Body of pancreas (tissue), 4 donors: ENCODE measurements at places on chromosomes 7 and 10.
A peak's percentile ranks its signal among the peaks of the same experiment; 100 is the strongest.

- no peak overlapping the region for H3K4me3 ChIP-seq
- H3K27me3 ChIP-seq, result no peaks in the 10 kb centered on the region
- H3K36me3 ChIP-seq, result no peaks in the 10 kb centered on the region
- H3K27ac ChIP-seq, result no peak overlapping the region
Observed at GRCh38 chr7:2638224-2638991, 6.6 kb downstream of the TTYH3 start.

DNA sequence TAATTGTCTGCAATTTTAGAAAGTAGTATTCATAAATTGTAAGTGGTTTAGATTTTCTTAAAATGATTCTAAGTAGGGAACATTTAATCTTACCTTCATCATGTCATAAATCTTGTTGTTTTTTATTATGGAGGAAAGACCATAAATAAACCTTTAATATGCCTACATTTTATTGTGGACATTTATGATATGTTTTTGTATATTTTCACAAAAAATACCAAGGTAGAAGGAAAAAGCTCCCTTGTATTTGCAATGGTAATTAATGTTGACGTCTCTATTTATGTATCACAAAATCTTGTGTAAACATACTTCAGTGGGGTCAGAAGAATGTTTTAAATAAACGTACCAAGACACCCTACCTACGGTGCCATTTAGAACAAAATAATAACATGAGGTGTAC, 155.7 kb upstream of the FAM171A1 start:
- no peak overlapping the region for H3K27ac ChIP-seq
- no peak for DNase-seq
- H3K4me1 ChIP-seq, result no peaks in the 10 kb centered on the region
- H3K36me3 ChIP-seq, result no peaks in the 10 kb centered on the region
- no peaks in the 10 kb centered on the region for H3K27me3 ChIP-seq
- no peak overlapping the region for H3K4me3 ChIP-seq

DNA sequence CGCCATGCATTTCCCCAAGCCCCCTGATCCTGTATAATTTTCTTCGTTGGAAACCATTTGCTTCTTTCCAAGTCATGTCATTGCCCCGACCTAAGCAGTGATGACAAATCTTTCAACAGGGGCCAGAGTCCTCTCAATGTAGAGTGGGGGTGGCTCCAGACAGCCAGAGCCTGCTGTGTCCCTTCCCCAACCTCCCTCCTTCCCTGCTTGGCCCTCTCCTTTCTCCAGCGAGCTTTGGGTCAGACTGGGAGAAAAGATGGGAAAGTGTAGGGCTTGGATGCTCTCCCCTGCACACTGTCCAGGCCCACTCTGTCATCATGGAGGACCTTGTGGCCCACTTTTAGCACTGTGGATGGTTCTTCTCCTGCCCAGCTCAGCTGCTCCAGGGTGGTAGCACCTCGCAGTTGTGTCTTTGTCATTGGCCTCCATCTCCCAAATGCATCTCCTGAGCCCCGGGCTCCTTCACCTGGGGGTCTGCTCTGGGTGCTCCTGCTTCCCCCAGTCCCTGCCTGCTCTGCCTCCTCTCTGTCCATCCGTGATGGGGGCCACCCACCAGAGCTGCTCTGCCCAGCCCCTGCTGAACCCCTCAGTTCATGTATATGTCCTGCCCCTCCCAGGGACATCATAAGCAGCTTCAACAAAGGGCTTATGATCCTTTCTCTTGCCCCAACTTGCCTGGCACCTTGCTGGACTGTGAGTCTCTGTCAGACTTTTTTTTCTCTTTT, 37.5 kb downstream of the BTBD16 start:
- no peaks in the 10 kb centered on the region for H3K27me3 ChIP-seq
- H3K36me3 ChIP-seq, result no peaks in the 10 kb centered on the region
- no peak overlapping the region for H3K4me3 ChIP-seq
- H3K4me1 ChIP-seq, result peaks cover 51% of the 10 kb centered on the region
- DNase-seq, result no peak

GRCh38 chr10:11245095-11245479, 227.4 kb downstream of the CELF2 start:
- H3K4me1 ChIP-seq, result no peaks in the 10 kb centered on the region
- DNase-seq, result no peak
- no peaks in the 10 kb centered on the region for H3K27me3 ChIP-seq
- H3K36me3 ChIP-seq, result no peaks in the 10 kb centered on the region
- H3K4me3 ChIP-seq, result no peak overlapping the region
- no peak overlapping the region for H3K27ac ChIP-seq

GRCh38 chr7:143205560-143206293, 16.1 kb upstream of the TAS2R40 start:
- no peaks in the 10 kb centered on the region for H3K36me3 ChIP-seq
- H3K27me3 ChIP-seq, result no peaks in the 10 kb centered on the region
- H3K27ac ChIP-seq, result no peak overlapping the region
- peak; percentile 8 for DNase-seq

DNA sequence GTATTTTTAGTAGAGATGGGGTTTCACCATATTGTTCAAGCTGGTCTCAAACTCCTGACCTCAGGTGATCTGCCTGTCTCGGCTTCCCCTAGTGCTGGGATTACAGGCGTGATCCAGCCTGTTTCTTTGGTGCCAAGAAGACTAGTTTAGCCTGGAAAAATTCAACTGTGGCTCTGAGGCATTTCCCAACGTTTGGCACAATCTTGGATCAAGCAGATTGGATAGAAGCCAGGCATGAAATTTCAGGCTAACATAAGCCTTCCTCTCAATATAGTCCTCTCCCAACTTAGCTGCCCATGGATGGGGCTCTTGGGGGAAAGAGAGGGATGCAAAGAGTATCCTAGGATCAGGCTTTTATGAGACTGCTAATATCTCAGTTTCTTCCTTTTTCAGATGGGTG, 53.8 kb downstream of the APBB1IP start:
- no peaks in the 10 kb centered on the region for H3K36me3 ChIP-seq
- no peak overlapping the region for H3K4me3 ChIP-seq
- no peaks in the 10 kb centered on the region for H3K27me3 ChIP-seq

DNA sequence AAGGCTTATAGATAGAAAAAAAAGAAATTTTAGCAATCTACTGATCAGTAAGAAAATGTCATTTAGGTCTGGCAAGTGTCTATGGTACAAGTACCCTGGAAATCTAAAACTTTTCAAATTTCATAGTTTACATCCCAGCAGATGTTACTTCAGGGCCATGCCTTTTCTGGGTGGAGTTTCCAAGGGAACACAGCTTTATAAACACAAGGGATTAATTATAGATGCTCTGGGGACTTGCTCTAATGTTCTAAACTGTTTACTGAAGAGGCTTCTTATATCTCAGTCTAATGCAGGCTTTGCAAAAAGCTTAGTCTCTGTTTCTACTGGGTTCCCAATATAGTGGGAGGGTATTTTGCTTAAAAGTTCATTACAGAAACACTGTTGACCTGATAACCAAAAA, 3.1 kb downstream of the CD36 start:
- no peaks in the 10 kb centered on the region for H3K4me1 ChIP-seq
- H3K27me3 ChIP-seq, result no peaks in the 10 kb centered on the region
- no peak for DNase-seq
- no peak overlapping the region for H3K27ac ChIP-seq
- no peak overlapping the region for H3K4me3 ChIP-seq

GRCh38 chr7:157707983-157708918, 371.4 kb downstream of the DNAJB6 start:
- no peaks in the 10 kb centered on the region for H3K27me3 ChIP-seq
- H3K27ac ChIP-seq, result no peak overlapping the region
- no peak overlapping the region for H3K4me3 ChIP-seq
- H3K36me3 ChIP-seq, result no peaks in the 10 kb centered on the region

DNA sequence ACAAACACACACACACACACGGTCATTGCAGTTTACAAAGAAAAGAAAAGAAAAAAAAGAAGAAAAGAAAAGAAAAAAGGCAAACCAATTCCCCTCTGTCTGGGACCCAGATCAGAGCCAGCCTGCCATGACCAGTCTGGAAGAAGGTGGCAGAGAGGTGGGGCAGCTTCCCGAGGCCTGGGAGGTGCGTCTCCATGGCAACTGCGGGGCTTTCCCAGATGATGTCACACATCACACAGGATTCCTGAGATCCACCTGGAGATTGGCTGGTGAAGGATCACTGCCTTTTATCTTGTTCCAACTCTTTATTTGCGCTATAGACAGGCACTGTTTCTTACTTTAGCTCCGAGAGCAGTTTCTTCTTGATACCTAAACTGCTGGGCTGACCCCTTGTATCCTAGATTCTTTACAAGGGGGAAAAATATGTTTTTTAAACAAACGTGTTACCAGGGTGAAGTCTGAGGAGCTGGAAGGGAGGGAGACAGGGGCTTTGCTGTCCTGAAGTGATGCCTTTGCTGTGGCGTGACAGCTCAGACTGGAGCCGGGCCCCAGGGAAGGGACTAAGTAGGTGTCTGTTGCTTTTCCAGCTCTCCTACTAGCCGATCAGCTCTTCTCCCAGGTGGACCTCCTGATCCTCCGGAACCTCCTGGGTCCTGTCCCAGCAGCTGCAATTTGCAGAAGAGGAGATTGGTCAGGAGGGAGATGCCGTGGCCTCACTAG, 298.5 kb downstream of the KLF6 start:
- no peaks in the 10 kb centered on the region for H3K36me3 ChIP-seq
- H3K27me3 ChIP-seq, result no peaks in the 10 kb centered on the region
- H3K27ac ChIP-seq, result peak overlapping the region; percentile 52

GRCh38 chr10:77756319-77757232, 119.0 kb upstream of the KCNMA1 start:
- peak; percentile 60 for DNase-seq
- H3K4me1 ChIP-seq, result peaks cover 8% of the 10 kb centered on the region
- no peaks in the 10 kb centered on the region for H3K27me3 ChIP-seq
- no peak overlapping the region for H3K27ac ChIP-seq

DNA sequence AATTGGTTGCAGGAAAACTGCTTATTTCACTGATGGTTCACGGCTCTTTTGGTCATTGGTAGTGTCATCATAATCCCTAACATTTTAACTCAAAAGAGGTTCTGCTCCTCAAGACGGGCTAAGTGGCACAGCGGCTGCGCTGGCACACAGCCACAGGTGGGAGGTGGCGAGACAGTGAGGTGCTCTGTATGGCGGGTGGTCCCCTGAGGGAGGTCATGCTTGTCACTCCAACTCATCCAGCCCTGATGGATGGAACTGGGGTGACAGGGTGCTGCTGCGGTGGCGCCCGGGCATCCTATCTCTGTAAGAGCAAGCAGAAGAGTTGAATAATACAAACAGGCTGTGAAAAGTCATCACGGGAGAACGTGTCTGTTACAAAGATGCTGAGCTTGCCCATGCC, 370.2 kb downstream of the SFMBT2 start:
- no peak overlapping the region for H3K27ac ChIP-seq
- H3K27me3 ChIP-seq, result no peaks in the 10 kb centered on the region
- H3K36me3 ChIP-seq, result no peaks in the 10 kb centered on the region
- H3K4me3 ChIP-seq, result no peak overlapping the region
- H3K4me1 ChIP-seq, result no peaks in the 10 kb centered on the region

DNA sequence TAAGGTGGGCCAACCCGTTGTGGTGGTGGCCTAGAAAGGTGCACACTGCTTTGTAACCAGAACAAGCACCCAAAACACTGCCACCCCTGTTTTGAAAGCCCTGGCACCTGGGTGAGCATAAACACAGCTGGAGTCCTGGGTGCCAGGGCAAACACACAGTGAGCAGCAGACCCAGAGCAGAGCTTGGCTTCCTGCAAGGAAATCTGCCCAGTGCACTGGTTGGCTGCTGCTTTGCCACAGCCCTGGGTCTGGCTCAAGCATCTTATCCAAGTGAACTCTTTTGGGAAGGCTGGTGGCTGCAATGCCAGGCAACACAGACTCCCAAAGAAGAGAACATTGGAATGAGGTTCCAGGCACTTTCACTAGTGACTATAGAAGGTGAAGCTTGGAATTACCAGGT, 145.5 kb upstream of the PDE1C start:
- no peak overlapping the region for H3K4me3 ChIP-seq
- H3K36me3 ChIP-seq, result no peaks in the 10 kb centered on the region
- H3K27ac ChIP-seq, result no peak overlapping the region
- no peaks in the 10 kb centered on the region for H3K27me3 ChIP-seq

GRCh38 chr10:44398747-44399658, 14.1 kb upstream of the CXCL12 start:
- no peak overlapping the region for H3K4me3 ChIP-seq
- DNase-seq, result no peak
- H3K27me3 ChIP-seq, result no peaks in the 10 kb centered on the region
- H3K4me1 ChIP-seq, result peaks cover 8% of the 10 kb centered on the region
- H3K36me3 ChIP-seq, result no peaks in the 10 kb centered on the region

DNA sequence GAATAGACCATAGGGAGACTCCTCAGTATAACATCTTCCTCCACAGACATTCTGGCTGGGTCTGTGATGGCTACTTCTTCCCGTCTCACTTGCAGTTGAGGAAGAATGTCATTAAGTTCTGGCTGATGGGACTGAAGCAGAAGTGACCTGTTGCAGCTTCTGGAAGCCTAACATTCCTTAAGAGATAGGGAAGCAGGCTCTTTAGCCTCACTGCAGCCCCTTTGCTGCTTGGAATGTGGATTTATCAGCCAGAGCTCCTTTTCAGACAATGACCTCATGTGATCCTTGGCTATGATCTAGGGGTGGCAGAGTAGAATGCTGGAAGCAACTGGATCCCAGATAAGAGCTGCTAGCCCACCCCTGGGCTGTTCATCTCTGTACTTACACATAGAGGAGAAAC, 142.5 kb downstream of the RNF216 start:
- no peaks in the 10 kb centered on the region for H3K36me3 ChIP-seq
- no peak overlapping the region for H3K27ac ChIP-seq
- H3K27me3 ChIP-seq, result no peaks in the 10 kb centered on the region
- no peak overlapping the region for H3K4me3 ChIP-seq

DNA sequence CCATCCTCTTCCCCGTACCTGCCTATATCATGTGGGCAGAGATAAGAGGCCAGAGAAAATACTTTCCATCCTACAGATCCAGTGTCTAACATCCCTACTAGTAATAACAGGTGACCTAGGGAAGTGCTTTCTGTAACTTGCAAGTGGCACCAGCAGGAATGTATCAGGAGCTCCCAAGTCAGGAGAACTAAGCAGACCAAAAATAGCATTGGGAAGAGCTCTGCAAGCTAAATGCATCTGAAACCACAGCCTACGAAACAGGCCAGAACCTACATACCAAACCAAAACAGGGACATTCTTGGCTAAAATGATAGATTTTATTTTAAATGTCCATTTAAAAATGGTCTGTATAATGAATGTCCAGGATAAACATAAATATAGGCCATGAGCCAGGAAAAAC, 680.8 kb downstream of the PHTF2 start:
- H3K4me3 ChIP-seq, result no peak overlapping the region
- no peaks in the 10 kb centered on the region for H3K27me3 ChIP-seq
- H3K4me1 ChIP-seq, result no peaks in the 10 kb centered on the region
- H3K27ac ChIP-seq, result no peak overlapping the region
- DNase-seq, result no peak
